ENCODE measurements at places on chromosomes 16 and 17. TPM values are rescaled to one million over a fixed set of nuclear protein-coding genes. Genes with fewer than 3 reads are reported as not detected.

The ARHGAP23 gene
- 48.7 TPM for total RNA-seq

The C1QL1 gene
- total RNA-seq, result 25.7 TPM

The GPR179 gene
- 0.03 TPM for total RNA-seq

The C17orf100 gene
- total RNA-seq, result 2.5 TPM

The GJD3 gene
- 1.2 TPM for total RNA-seq

The PSMC5 gene
- total RNA-seq, result 230 TPM
